MCF 10A (cell line): ENCODE measurements at places on chromosomes 7 and 10.

DNA sequence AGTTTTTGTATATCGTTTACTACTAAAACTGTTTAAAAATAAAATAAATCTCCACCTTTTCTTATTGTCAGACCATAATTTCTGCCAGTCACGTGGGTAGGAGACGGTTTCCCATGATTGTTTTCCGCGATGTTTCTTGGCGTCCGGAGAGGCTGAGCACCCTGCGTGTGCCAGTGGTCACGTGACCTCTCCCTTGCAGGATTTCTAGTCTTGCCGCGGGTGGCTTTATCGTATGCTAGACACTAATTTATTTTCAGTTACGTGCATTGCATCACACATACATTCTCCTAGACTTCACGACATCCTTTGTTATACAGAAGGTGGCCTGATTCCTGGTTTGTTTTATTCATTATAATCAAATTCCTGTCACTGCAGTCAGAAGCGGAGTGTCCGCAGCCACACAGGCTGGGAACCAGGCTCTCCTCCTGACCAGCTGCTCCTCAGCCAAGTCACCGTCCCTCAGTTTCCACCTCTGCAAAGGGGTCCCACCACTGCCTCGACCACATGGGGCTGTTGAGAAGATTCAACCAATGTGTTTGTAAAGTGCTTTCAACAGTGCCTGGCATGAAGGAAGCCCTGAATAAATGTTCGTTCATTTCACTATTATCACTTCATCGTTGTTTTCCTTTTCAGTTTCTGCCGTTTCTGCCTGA lies 203.2 kb upstream of the PPP2R2D start:
- DNase-seq: no peak

DNA sequence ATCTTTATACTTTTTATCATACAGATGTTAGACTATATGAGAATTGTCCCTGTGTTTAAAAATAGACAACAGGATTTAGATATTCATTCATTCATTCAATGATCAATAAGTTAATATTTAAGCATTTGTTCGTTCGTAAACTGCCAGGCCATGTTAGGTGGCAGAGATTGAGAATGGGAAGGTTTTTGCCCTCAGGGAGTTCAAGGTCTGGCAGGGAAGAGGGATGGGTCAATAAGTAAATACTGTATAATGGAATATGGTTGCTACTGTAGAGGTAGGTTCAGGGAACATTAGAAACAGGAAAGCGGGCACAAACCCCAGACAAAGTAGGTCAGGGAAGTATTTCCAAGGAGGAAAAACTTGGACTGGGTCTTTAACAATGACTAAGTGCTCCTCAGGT lies 64.6 kb downstream of the SEM1 start:
- DNase-seq: no peak

DNA sequence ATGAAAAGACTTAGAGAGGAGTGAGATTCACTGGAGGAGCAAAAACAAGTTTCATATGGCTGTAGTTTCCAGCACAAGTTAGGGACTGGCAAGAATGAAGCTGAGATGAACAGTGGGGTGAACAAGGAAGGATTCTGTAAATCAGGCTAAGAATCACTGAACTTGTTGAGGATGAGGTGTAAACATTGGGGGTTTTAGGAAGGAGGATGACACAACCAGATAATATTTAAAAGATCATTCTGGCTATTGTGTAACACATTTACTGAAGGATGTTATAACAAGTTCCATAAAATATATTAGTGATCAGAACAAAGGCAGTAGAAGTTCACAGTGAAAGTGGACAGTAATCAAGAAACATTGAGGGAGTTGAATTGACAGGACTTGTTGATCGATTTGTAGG lies 68.9 kb downstream of the CD36 start:
- no peak for DNase-seq

DNA sequence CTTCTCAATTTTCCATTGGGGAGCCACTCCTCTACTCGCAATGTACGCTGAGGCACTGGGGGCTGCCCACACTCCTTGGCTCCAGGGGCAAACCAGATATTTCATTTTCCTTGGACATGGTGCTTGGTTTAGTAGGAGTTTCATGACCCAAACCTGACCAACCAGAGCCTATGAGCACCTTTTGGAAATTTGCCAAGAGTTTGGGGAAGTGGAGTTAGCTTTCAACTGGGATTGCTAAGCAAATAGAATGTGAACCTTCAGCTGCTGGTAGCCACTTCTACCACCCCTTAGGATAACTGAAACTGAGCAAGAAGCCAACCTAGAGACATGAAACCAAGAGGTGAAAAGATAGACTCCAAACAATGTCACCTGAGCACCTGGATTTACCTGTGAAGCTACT lies 74.9 kb upstream of the COL13A1 start:
- no peak for DNase-seq
